ENCODE measurements at places on chromosomes 12 and 14.

DNA sequence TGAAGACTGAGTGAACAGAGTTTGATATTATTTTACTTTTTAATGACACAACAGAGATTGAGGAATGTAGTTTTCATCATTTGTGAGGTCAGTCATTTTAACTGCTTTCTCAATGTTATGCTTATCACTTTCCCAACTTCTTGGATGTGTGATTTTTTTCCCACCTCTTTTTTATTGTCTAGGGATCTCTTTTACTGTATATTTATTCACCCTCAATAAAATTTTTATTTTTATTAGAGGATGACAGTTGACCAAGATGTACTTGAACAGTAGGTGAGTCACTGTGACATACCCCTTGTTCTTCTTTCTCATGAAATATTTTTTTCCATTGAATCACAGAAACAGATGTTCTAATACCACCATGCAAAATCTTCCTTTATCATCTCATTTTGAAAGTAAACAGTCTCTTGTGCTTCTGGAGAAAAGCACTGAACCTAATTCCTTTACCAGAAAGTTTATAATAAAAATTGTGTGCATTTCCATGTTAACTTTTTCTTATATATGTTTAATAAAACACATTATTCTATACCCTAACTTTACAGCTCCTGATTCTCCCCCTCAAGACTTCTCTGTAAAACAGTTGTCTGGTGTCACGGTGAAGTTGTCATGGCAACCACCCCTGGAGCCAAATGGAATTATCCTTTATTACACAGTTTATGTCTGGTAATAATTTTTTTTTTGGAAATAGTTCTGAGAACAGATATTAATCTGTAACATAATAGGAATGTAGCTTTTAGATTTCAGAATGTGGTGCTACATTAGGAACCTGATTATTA is 65.9 kb downstream of the PTPRQ start:
- DNase-seq, result no peak

DNA sequence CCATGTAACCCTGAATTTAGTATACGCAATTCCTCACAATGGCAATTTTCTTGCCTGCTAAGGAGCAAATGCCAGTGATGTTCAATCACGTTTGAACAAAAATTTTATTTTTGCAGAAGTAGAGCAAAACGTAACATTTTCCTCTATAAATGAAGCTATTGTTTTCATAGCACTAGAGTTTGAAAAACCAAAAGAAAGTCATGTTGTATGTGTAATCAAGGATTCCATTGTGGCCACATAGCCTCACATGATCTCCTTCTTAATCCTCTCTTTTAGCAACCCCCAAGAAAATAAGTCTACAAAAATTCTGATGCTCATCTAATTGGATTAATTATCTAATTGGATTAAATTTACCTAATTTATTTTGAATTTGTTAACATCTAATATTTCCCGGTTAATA is 1217.4 kb upstream of the FLRT2 start:
- no peak for DNase-seq

DNA sequence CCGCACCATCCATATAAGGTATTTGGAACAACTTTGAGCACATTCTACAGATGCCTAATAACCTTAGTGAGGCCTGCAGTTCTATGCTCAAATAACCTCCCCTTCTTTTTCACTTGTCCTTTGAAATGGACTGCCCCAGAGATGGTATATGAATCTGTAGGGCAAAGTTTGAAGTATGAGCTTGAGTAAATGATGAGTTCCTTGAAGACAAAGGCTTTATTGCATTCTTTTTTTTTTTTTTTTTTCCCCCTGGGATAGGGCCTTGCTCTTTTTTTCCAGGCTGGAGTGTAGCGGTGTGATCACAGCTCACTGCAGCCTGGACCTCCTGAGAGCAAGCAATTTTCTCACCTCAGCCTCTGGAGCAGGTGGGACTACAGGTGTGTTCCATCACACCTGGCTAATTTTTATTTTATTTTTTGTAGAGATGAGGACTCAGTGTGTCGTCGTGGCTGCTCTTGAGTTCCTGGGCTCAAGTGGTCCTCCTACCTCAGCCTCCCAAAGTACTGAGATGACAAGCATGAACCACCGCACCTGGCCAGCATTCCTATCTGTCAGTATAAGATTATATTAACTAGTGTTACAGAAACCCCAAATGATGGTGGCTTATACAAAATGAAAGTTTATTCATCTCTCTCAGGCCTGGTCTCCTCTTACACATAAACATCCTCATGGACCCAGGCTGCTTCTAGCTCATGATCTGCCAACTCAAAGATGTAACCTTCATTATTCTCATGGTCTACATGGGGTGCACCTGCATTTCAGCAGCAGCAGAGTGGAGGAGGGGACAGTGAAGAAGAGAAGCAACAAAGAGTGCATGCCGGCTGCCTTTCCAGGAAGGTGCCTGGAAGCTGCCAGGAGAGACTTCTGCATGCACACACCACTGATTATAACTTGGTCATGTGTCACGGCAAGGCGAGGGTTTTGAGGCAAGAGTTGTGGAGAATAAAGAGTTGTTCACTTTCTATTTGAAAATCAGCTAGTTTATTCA is 101.4 kb downstream of the DUSP16 start:
- no peak for DNase-seq

DNA sequence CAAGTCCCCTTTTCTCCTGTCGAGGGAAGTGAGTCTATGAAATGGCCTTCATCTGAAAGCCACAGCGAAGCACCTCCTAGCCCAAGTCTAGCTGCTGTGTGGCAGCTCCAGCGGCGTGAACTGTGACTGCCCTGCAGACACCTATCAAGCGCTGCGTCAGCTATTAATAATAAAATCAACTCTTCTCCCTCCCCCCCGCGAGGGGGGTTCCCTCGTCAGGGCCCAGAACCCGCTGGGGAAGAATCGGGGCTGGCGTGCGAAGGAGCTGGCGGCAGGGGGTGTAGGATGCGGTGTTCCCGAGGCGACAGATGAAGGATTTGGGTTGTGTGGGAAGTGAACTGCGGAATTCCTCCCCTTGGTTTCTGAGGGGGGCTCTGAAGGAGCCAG is 662 bp upstream of the ATP2A2 start:
- peak; percentile 19 for DNase-seq

GRCh38 chr12:85866986-85867776 is 6.9 kb upstream of the NTS start:
- DNase-seq, result no peak

GRCh38 chr12:32076941-32077340 is 29.7 kb upstream of the BICD1 start:
- DNase-seq, result no peak

DNA sequence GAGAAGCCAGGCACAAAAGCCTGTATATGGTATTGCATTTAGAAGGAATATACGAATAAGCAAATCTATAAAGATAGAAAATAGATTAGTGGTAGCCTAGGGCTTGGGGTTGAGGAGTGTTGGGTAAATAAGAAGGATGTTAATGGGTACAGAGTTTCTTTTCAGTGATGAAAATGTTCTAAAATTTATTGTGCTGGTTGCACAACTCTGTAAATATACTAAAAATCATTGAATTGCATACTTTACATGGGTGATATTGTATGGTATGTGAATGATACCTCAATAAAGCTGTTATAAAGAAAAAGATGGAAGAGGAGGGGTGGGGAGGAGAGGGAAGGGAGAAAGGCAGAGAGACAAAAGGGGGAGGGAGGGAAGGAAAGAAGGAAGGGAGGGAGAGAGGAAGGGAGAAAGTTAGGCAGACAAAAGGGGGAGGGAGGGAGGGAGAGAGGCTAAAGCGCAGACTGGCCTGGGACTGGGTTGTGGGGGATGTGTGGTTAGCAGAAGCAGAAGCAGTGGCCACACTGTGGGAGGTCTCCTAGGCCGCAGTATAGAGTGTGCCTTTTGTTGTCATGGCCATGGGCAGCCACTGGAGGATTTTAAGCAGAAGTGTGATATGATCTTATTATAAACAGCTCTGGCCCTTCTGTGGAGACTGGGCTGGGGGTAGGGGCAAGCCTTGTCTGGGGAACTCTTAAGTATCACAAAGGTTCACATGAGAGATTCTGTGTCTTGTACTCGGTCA is 73.6 kb upstream of the ELK3 start:
- no peak for DNase-seq

- DNase-seq, result no peak
These were observed 7.1 kb upstream of the CCDC175 start for GRCh38 chr14:59583755-59584154.

- no peak for DNase-seq
These were observed 468.8 kb downstream of the NRXN3 start for GRCh38 chr14:78638926-78639325.

GRCh38 chr12:128947209-128947608 is 93.9 kb downstream of the GLT1D1 start:
- DNase-seq, result no peak

- DNase-seq, result no peak
These were observed 51.4 kb downstream of the FGD4 start for GRCh38 chr12:32450768-32451167.

- DNase-seq, result no peak
These were observed 463.9 kb upstream of the TBX3 start for GRCh38 chr12:115147916-115148315.

DNA sequence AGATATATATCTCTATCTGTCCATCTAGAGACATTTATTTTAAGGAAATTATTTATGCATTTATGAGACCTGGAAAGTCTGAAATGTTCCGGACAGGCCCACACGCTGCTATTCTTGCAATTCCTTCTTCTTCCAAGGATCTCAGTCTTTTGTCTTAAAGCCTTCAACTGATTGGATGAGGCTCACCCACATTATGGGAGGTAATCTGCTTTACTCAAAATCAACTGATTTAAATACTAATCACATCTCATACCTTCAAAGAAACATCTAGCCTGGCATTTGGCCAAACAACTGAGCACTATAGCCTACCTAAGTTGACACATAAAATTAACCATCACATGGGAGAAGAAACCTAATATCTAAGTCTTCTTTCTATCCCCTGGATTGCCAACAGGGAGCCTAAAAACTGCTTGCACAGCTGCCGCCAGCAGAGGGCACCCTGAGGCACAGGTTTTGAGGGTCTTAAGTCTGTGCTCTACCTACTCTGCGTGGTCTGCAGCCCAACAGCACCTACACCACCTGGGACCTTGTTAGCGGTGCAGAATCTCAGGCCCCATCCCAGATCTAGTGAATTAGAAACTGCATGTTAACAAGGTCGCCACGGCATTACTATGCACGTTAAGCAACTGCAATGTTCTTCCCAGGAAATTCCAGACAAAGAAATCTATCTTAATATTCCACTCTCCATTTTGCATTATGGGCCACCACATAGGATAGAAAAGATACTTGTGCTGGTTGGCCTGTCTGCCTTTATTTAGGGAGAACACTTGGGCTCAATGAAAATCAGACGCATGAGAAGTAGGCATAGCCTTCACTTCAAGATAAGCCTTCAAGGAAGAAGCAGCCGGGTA is 249.7 kb downstream of the FOXG1 start:
- no peak for DNase-seq

DNA sequence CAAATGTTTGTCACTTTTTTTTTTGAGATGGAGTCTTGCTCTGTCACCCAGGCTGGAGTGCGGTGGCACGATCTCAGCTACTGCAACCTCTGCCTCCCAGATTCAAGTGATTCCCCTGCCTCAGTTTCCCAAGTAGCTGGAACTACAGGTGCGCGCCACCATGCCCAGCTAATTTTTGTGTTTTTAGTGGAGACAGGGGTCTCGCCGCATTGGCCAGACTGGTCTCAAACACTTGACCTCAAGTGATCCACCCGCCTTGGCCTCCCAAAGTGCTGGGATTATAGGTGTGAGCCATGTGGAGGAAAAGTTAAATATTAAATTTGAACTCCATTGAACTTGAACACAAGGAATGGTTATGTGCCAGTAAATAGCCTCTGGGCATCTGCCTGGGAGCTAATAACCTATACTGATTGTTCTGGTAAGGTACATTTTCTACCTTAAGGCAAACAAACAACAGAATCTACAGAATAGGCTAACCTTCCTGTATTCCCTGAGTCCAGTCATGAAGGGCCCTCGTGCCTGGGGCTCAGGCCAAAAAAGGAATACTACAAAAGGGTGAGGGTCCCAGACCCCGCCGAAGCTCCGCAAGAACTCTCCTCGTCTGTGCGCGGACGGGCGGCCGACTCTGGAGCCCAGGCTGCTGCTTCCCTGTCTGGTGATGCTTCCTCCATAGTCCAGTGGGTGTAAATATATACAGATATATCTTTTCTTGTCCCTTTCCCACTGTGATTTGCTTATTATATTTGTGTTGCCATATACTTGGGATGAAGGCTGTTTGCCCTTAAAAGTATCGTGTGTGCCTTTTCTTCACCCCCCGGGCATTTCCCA is 74.0 kb upstream of the EIF5 start:
- no peak for DNase-seq

- DNase-seq, result peak; percentile 1
These were observed 45.2 kb upstream of the C14orf132 start for GRCh38 chr14:95993768-95994592.

GRCh38 chr12:1282670-1283315 is 291.8 kb downstream of the ERC1 start:
- DNase-seq, result no peak

DNA sequence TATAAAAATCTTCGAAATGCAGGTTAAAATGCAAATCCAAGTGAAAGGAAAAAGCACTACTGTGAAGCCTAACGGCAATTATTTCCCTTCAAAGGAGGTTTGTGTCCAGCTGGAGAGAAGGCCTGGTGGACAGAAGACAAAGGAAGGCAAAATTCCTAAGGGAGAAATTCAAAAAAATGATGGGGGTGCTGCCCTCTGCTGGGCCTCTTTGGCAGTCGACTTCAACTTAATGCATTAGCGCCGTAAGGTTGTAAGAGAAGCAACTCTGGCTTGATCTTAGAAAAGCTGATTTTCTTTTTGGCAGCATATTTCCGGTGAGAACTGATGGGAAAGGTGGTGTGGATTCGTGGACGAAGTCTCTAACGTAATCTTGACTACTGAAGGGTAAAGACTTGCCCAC is 34.3 kb upstream of the CHFR start:
- no peak for DNase-seq

DNA sequence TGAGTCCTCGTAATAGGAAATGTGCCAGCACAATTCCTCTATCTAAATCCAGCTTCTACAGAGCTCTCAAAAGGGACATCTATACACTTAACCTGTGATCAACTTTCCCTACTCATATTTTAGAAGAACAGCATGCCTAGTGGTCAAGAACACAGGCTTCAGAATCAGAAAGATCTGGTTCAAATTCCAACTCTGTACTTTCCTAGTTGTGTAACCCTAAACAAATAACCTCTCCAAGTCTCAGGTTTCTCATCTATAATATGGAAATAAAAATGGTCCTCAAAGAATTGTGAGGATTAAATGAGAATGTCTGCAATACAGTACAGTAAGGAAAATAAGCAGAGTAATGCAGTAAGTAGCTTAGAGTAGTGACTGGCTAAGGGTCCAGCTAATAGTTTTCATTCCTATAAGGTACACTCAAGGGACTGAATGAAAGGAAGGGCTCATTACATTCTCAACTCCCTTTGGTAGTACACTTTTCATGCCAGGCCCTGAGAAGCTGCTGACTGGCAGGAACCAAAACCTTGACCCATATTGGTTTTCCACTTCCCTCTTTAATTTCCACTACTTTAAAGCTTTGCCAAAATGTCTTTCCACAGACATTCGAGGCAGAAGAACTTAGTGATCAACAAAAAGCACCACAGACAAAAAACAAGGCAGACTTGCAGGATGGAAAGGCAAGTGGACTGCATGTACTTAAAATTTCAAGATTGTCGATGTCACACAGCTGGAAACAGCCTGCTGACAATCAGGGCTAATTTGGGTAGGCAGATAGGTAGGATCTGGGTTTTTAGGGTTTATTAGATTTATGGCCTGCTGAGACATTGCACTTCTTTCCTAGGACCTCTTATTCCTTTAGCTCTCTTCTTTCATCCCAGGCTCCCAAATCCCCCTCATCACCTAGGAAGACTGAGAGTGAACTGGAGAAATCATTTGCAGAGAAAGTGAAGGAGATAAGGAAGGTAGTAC is 4.3 kb downstream of the CCDC196 start:
- no peak for DNase-seq
